ENCODE measurements at places on chromosomes 11 and 22. TPM values are rescaled to one million over a fixed set of nuclear protein-coding genes. Genes with fewer than 3 reads are reported as not detected.

MPZL2 gene
- 70.7 TPM for total RNA-seq

FADS1 gene
- 15.1 TPM for total RNA-seq

KCNJ5 gene
- 2.8 TPM for total RNA-seq

GLB1L3 gene
- total RNA-seq: 1.0 TPM

TNNI2 gene
- total RNA-seq: not detected

TENM4 gene
- 4.8 TPM for total RNA-seq

CHRNA10 gene
- total RNA-seq: 0.48 TPM

PDE2A gene
- 67.0 TPM for total RNA-seq

OR51B4 gene
- total RNA-seq: not detected

TRIM48 gene
- total RNA-seq: not detected

CYP2R1 gene
- 25.6 TPM for total RNA-seq

EMSY gene
- 22.9 TPM for total RNA-seq

DNA sequence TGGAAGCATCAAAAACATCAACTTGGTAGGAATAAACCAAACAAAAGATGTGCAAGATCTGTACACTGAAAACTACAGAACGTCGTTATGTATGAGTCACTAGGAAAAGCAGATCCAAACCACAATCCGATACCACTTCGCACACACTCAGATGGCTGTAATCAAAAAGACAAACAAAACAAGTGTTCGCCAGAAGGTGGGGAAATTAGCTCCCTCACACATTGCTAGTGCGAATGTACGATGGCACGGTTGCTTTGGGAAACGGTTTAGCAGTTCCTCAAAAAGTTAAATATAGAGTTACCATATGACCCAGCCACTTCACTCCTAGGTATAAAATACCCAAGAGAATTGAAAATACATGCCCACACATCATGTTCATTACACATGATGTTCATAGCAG lies 14.8 kb upstream of the CARD10 start:
- no peak for DNase-seq

DNA sequence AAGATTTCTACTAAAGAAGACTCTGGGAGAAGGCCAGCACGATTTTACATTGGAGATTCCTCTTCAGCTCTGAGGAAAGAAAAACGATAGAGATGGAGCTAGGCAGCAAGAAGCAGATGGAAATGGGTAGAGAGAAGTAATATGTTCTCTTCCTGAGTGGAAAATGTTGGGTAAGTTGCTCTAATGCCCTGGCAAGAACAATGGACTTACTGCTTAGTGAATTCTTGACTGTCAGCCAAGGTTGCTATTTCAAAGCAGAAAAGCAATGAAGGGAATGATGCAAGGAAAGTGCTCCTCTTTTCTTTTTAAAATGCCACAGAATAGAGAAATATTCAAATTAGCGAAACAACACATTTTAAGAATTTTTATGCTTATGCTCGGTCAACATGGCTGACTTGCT lies 38.4 kb upstream of the CWF19L2 start:
- no peak for DNase-seq

GRCh38 chr22:44995105-44995514 lies 14.7 kb downstream of the PHF21B start:
- no peak for DNase-seq

- no peak for DNase-seq
Measured at GRCh38 chr22:38312261-38312800, 4.9 kb downstream of the CSNK1E start.

- DNase-seq: peak; percentile 70
Measured at GRCh38 chr11:134498326-134499139, 86.5 kb upstream of the B3GAT1 start.

GRCh38 chr11:124970925-124971324 lies 16.9 kb downstream of the CCDC15 start:
- DNase-seq: no peak

DNA sequence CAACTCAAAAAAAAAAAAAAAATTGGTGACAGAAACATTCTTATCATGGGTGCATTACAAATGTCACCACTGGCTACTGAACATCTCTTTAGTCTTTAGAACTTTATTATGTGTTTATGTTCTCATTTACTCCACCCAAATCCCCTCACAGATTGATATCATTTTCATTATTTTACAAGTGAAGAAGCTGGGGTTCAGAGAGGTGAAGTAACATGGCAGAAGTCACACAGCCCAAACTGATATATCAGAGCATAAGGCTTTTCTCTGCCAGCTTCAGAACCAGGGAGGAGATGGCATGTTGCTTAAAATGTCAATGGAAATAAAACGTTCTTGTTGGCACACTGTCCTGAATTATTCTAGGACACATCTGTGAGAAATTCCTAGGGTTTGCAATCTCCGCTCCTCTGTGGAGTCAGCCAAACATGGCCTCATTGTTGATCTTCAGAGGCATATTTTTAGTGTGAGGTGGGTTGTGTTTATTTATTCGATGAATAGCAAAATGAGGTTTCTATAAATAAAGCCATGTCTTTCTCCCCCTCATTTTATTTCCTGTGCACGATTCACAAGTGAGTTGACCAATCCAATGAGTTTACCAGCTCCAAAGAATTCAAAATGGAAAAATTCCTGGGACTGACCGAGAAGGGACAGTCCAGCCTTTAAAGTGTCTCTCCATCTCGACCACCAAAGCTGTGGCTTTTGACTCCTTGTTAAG lies 72.9 kb upstream of the ANO1 start:
- no peak for DNase-seq

- DNase-seq: no peak
Measured at GRCh38 chr11:45665206-45665932, at the start of gene CHST1. Gene CHST1 (minus strand): TSS chr11:45665622. CDS start chr11:45650923, 14,699 bp downstream.

DNA sequence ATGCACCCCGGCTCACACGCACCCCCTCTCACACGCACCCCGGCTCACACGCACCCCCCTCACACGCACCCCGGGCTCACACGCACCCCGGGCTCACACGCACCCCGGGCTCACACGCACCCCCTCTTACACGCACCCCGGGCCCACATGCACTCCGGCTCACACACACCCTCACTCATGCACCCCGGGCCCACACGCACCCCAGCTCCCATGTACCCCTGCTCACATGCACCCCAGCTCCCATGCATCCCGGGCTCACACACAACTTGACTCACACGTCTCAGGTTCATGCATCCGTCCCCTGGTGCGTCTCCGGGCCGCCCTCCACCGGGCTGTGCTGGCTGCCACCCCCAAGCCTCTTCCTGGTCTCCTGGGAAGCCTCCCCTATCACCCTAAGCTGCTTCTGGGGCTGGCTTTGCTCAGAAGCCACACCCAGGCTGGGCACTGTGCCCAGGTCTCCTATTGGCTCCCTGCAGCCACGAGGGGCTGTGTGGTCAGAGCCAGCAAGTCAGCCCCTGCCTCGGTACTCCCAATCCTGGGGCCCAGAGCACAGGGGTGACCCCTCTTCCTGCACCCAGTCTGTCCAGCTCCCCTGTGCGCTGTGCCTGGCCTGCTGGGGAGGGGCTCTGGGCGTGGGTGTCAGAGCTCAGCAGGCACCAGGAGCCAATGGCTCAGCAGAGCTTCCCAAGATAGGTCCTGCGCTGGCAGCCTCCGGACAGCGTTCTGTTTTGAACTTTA lies 16.9 kb downstream of the TSPAN4 start:
- DNase-seq: no peak

GRCh38 chr11:26473216-26474194 lies 98.6 kb downstream of the MUC15 start:
- DNase-seq: no peak

DNA sequence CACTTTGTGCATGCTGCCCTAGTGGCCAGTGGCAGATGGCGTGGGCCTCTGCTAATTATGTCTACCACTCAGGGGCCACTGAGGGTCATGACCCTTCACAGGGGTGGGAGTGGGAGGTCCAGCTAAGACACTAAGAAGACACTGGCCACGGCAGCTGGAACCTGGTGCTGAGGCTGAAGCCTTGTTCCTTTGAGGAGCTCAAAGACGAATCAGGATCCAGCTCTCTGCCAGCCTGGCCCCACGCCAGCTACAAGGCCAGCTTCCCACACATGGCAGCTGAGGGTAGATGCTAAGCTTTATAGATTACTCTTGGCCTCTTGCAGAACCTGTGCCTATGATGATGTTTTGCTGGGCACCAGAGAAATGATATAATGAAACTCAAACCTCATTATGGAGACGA lies 226.3 kb downstream of the DSCAML1 start:
- DNase-seq: peak; percentile 39

DNA sequence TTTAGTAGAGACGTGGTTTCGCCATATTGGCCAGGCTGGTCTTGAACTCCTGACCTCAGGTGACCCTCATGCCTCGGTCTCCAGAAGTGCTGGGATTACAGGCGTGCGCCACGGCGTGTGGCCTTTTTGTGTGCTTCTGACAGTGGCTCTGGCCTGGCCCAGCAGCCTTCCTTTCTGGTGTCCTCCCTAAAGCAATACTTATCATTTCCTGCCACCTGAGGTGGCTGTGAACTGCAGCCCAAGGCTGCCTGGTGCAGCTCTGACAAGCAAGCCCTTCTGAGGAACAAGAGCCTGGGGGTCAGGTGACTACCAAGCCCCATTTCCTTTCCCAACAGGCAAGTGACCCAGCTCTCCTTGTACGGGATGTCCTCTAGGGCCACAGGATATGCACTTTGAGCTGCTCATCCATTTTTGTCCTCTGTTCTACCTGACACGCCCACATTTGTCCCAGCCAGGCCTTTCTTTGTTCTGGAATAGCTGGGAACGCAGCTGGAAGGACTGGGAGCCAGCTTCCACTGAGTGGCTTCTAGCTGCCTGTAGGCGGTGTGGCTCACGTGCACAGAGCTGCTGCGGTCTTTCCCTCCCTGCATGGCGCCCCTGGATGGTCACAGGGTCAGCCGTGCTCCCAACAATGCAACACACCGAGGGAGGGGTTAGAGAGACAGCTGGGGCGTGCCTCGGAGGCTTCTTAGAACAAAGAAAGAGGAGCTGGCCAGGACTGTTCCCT lies 12.3 kb upstream of the BID start:
- no peak for DNase-seq

DNA sequence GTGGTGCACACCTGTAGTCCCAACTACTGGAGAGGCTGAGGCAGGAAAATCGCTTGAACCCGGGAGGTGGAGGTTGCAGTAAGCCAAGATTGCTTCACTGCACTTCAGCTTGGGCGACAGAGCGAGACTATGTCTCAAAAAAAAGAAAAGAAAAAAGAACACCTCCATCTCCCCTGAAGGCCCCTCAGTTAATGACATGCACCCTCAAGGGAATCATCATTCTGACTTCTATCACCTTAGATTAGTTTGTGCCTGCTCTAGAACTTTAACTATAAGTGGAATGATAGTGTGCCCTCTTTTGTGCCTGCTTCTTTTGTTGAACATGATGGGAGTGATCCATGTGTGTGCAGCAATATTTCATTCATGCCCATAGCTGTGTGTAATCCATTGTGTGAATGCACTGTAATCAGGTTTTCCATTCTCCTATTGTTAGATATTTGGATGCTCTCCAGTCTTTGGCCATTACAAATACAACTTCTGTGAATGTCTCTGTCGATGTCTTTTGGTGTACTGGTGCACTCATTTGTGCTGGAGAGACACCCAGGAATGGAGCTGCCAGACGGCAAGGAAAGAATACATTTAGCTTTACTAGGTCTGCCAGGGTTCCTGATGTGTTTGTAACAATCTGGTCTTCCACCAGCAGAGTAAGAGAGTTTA lies 883 bp upstream of the VPREB3 start:
- DNase-seq: no peak

DNA sequence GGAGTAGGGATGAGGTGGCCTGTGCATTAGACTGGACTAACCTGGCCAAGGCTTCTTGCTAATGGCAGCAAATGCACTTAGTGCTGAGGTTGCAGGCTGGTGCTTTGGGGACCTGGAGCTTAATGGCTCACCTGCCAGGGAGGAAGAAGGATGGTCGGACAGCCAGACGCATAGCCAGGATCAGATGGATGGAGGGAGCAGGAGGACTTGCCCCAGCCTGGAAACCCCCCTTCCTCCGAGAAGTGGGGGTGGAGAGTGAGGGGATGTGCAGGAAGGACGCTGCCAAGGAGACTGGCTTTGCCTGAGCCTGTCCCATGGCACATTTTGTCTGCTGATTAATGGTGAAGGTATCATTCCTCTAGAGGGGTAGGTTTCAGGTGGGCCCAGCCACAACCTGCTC lies 17.9 kb downstream of the IGLL1 start:
- DNase-seq: no peak

GRCh38 chr11:9075556-9075955 lies 15.8 kb downstream of the SCUBE2 start:
- DNase-seq: no peak

DNA sequence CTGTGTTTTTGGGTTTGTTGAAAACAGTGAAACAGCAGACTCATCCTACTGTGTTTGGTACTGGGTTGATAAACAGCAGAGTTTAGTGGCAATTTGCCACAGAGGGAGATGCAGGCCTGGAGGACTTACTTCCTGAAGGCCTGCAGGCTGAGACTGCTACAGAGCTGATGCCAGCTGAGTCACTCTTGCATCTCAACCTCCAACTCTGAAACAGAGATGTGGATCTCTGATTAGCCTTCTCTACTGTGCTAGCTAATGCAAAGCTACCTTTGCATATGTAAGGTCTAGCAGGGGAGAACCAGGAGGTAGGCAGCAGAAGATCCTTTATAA lies 14.3 kb downstream of the ATP5MG start:
- no peak for DNase-seq

- no peak for DNase-seq
Measured at GRCh38 chr11:46414879-46415278, 23.3 kb upstream of the CHRM4 start.

DNA sequence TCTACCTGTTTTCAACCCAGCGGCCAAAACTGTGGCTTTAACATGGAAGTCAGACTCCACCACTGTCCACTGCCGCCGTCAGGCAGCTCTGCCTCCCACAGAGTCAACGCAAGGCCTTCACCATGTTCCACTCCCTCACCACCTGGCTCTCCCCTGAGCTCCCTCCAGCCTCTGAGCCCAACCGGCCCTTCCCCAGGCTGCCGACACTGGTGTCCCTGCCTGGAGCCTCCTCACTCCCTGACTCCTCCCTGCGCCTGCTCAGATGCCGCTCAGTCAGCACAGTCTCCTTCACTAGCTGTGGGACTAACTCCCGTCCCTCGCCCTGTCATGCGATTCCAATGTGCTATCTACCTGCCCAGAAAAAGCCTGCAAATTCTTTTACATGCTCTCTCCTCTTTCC lies 16.3 kb downstream of the SULT4A1 start:
- DNase-seq: no peak

DNA sequence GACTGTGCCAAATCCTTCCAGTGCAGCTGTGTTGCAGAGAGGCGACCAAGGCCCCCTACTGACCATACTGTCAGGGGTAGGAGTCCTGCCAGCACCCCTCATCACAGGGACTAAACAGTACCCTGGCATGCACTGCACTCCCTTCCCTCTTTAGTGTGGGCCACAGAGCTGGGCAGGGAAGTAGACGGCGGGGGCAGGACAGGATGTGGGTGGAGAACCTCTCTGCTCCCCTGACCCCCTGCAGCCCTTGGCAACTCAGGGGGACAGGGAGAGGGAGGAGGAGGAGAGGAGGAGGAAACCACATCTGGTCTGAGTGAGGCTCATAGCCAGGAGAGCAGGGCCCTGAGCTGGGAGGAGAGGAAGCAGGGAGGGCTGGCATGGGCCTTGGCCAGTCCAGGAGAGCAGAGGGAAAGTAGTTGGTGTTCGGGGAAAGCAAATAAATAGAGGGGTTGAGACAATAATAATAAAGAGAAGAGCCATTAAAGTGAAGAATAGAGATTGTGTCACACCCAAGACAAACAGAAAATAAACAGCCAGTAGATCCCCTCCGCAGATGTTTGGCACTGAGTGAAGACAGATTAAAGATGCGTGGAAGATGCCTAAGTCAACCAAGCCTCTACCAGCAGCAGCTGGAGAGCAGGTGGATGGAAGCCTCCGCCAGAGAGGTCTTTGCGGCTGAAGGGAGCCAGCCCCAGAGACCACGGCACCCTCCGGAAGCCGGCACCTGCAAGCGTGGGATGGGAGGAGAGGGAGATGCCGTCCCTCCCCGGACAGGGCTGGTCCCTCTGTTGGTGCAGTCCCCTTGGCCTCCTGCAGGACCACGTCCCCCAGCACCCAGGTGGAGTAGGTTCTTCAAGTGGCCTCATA lies 61.5 kb downstream of the RPUSD4 start:
- no peak for DNase-seq
